ENCODE measurements at places on chromosomes 1 and 21. TPM values are rescaled to one million over a fixed set of nuclear protein-coding genes. Genes with fewer than 3 reads are reported as not detected.

The CHAF1B gene
- 4.1 TPM for total RNA-seq

The DAB1 gene
- total RNA-seq, result not detected

The TMIGD3 gene
- not detected for total RNA-seq

The IGFN1 gene
- under 0.01 TPM for total RNA-seq

The GBP5 gene
- 0.17 TPM for total RNA-seq

The PRPF38A gene
- 13.7 TPM for total RNA-seq

All from smooth muscle cell of trachea (primary cell).